ENCODE measurements at places on chromosomes 4 and X. TPM values are rescaled to one million over a fixed set of nuclear protein-coding genes. Genes with fewer than 3 reads are reported as not detected.

- DNase-seq = no peak
These were observed 72.2 kb downstream of the ANAPC4 start for GRCh38 chr4:25449270-25449669.

DNA sequence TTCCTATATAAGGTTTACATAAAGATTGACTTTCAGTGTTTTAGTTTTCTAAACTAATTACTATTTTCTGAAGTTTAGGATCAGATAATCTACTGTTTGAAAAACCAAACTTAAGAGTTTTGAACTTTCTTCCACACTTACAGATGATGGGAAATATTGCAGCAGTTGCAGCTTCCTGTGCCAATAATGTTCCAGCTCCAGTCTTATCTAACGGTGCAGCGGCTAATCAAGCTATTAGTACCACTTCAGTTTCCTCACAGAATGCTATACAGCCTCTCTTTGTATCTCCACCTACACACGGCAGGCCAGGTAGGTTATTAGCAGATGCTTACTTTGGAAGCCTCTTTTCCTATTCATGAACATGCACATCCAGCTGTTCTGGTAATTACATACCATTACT, 55.6 kb downstream of the ALG13 start:
- no peak for DNase-seq

- peak; percentile 1 for DNase-seq
These were observed 41.5 kb upstream of the PGRMC1 start for GRCh38 chrX:119194621-119195020.

The MAGEA9B gene
- total RNA-seq = not detected

The CENPVL3 gene
- not detected for total RNA-seq

- no peak for DNase-seq
These were observed 48.2 kb upstream of the PASD1 start for GRCh38 chrX:151515237-151515636.

The MAGEA1 gene
- total RNA-seq = not detected

The ZFP92 gene
- 0.59 TPM for total RNA-seq

DNA sequence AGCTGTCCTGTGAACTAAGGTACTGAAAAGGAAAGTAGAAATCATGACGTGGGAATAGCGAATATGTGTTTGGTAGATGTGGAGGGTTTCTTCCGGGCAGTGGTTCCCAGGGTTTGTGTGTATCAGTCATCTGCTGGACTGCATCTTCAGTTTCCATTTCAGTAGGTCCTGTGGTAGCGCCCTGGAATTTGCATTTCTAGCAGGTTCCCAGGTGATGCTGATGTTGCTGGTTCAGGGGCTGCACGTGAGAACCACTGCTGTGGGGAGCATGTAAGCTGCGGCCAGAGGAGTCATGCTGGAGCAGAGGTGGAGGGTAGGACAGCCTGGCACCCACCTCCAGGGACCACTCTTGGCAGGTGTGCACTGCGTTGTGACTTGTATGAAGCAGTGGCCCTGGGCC, 47.1 kb downstream of the ARHGAP10 start:
- no peak for DNase-seq

DNA sequence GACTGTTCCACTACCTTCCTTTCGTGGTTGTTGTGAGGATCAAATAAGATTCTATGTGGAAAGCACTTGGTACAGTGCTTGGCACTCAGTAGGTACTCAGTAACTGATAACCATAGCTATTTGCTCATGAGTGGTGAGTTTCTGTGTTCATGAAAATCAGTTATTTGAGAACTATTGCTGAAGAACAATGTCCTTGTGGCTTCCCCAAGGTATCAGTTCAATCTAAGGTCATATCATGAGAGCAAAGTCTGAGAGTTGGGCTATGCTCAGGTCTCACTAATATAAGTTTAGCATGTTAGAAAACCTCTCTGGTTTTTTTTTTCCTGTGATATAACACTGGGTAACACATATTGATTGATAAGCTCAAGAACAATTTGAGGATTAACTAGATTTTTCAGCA, 147.8 kb downstream of the GRIA3 start:
- DNase-seq = no peak

- no peak for DNase-seq
These were observed 280.5 kb downstream of the FBXW7 start for GRCh38 chr4:152255437-152255836.

DNA sequence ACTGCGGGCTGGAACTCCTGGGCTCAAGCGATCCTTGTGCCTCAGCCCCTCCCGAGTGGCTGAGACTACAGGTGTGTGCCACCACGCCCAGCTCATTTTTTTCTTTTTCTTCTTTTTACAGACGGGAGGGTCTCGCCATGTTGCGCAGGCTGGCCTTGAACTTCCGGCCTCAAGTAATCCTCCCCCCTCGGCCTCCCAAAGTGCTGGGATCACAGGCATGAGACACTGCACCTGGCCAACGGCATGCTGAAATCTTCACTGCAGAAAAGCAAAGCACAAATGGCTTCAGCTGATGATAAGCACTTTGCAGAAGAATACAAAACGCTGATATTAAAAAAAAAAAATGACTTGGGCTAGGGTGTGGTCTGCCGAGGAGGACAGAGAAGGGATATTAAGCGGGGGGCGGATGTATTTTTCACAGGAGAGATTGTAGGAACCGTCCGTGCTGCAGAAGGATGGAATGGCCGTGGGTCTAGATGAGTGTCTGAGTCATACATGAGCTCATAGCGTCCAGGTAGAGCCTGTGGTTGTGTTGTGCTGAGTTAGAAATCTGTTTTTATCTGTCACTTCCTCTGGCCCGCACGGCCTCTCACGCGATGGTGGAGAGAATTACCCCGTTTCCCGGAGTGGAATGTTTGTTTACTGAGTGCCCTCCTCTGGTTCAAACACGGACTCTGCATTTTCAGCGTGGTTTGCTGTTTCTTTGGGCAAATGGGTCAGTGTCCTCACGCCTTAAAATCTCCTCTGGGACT, 8.5 kb upstream of the AKAP17A start:
- no peak for DNase-seq

- DNase-seq = no peak
These were observed 517.0 kb upstream of the EPHA5 start for GRCh38 chr4:66187175-66187720.

The P2RY10 gene
- total RNA-seq = 1.3 TPM

The VCX3A gene
- total RNA-seq = not detected

DNA sequence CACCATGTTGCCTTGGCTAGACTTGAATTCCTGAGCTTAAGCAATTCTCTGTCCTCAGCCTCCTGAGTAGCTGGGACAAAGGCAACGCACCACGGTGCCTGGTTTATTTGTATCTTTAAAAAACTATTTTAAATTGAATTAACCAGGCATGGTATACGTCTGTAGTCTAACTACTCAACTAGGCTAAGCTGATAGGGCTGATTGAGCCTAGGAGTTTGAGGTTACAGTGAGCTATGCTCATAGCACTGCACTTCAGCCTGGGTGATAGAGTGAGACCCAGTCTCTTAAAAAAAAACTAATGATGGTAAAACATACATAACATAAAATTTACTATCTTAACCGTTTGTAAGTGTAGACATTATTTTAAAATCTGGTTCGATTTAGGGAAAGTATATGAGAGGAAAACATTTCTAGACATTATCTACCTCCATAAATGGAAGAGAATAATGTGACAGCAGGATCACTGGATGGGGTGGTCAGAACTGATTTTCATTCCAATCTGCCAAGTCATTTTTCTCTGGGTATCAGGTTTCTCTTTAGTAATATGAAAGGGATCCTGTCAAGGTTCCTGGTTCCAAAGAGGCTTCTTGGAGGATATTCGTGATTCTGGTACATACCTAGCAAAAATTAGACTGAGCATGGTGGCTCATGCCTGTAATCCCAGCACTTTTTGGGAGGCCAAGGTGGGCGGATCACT, 8.7 kb upstream of the ITGB1BP2 start:
- DNase-seq = no peak

DNA sequence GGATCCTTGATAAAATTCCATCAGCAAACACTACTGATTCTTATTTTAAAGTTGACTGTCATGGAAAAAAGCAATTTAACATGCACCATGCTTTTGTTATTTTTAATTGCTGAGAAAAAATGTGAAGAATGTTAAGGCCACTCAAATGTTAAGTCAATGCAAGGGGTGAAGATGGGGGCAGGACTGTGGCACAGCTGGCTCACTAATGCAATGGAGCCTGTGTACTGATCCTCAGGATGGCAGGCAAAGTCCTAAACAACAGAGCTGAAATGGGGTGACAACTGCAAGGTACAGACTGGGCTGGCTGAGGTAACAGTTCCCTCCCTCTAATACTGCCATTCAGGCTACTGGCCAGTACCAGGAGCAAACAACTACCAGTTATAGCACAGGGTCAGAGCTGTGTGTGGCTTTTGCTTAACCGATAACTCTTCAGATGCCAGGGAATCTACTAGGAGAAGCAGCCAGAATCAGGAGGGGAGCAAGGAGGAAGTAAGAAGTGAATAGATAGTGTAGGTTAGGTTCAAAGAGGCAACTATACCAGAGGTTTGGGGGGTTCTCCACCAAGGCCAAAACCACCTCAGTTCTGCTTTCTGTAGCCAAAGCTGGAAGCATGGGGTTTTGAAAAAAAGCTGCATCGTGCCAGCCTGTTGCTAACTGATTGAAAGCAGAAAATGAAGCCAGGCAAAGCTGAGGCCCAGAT, 372.6 kb downstream of the OPHN1 start:
- DNase-seq = no peak

- DNase-seq = no peak
These were observed 37.9 kb downstream of the CCDC158 start for GRCh38 chr4:76383001-76383400.

GRCh38 chrX:66036231-66036630, 3.6 kb downstream of the VSIG4 start:
- DNase-seq = no peak

The F8A3 gene
- 1.7 TPM for total RNA-seq

GRCh38 chr4:70721747-70722146, at the start of gene RUFY3:
Gene RUFY3 (plus strand): TSS chr4:70721964. CDS start chr4:70722574, 610 bp downstream.
- peak; percentile 82 for DNase-seq

The RAI2 gene
- 1.4 TPM for total RNA-seq

DNA sequence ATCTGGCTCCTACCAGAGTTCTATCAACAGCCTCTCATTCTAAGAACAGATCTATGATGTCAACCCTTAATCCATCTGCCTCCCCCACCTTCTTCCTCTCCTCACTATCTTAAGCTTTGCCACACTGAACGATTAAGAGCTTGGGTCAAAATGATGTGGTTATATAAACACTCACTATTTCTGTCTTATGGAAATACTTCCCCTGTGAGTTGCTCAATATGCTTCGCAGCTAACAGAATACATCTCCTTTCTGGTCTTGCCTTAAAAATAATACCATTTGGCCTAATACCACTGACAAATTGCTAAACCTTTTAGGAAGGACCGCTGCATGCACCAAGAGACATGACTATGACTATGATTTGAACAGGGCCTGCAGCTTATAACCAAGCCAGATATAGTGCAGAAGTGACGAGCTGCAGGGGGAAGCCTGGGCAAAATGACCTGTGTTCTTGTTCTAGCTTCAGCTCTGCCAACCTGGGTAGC, 130.9 kb downstream of the RNF150 start:
- DNase-seq = no peak

DNA sequence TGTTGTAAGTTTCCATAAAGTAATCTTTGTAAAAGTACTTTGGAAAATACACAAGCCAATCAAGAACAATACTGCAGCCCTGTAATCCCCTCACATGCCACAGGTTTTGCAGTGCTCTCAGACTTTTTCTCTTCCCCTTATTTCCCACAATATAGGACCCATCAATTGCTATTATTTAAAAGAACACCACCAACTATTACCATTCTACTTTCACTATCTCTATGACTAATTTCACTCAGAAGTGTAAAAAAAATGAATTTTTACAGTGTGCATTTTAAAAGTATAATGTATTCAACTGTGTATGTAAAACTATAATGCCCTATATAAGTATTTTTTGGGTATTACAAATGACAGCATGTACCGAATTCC, 1.7 kb downstream of the ATP8A1 start:
- DNase-seq = no peak

DNA sequence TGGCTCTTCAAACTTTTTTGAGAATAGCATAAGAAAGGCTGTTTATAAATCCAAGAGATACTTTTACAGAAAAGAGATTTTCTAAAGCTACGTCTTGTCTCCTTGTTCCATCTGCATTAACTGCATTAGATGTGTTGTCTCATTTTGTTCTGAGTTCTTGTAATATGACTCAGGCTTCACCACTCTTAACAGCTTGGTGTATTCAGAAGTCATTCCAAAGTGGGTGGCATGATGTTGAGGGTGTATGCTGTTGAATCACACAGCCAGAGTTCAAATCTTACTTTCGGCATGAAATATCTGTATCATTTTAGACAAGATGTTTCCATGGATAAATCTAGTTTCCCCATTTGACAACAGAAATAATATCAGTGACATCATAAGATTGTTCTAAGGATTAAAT, 30.1 kb downstream of the SYTL5 start:
- no peak for DNase-seq

- no peak for DNase-seq
These were observed 34.7 kb downstream of the SORCS2 start for GRCh38 chr4:7227008-7227407.

DNA sequence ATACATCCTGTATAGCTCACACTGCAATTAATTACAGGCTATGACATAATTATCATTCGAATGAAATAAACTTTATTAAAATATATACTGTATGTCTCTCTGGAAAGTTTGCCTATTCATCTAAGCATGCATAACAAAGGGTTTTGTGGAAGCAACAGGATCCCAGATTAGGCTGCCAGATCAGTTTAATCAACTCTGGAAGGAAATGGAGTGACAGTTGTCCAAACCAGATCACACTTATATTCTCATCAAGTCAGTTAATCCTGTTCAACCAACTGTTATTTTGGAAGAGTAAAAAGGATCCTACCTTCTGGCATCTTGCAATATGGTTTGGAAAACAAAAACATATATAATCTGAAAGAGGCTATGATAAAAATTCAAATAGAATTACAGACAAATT, 312.2 kb downstream of the FAT4 start:
- no peak for DNase-seq

GRCh38 chr4:83370640-83370906, 35.9 kb upstream of the HPSE start:
- no peak for DNase-seq

DNA sequence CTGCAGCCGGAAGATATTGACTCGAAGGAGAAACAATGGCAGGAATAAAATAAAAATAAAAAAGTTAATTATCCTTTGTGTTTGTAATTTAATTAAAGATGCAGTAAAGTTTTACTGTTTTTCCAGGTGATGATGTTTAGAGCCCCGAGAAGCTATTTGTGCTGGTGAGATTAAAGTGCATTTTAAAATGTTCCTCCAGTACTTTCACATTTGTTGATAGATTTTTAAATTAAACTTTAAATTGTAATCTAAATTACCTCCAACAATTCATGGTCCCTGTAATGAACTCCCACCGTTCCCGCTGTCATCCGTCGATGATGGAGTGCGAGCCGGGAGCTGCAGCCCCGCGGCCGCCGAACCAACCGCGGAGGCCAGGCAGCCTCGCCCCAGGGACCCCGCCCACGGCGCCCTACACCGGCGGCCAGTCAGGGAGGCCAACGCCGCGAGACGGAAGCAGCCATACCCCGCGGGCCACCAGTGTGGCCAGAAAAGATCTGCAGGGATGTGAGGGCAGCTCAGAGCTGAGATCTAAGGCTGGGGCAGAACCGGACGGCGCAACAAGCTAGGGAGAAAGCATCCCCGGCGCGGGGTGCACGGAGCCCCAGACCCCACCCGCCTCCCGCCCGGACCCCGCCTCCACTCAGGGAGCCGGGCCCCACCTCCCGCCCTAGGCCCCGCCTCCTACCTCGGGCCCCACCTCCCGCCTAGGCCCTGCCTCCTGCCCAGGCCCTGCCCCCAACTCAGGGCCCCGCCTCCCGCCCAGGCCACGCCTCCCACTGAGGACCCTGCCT, 104.0 kb downstream of the FAM53A start:
- DNase-seq = no peak

Measured in skin of body (tissue), 3 donors.